RWPE1 (cell line): ENCODE measurements at places on chromosomes 1 and 21.
A peak's percentile ranks its signal among the peaks of the same experiment; 100 is the strongest.

DNA sequence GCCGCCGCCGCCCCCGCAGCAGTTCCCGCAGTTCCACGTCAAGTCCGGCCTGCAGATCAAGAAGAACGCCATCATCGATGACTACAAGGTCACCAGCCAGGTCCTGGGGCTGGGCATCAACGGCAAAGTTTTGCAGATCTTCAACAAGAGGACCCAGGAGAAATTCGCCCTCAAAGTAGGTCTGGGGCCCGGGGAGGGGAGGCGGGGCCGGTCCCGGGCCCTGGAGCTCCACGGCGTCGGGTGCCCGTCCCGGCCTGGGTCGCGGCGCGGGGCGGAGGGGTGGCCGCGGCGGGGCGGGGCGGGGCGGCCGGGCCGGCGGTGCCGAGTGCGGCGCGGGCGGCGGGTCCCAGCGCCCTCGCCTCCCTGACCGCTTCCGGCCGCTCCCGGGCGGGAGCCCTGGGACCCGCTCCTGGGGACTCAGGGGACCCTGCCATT lies 646 bp downstream of the MAPKAPK2 start:
- DNase-seq = peak; percentile 64

GRCh38 chr1:153527023-153527682 lies 8.6 kb downstream of the S100A6 start:
- peak; percentile 88 for DNase-seq

- DNase-seq = no peak
Measured at GRCh38 chr1:197143276-197143675, 3.2 kb downstream of the ASPM start.

- no peak for DNase-seq
Measured at GRCh38 chr1:101363891-101364318, 127.1 kb downstream of the S1PR1 start.

DNA sequence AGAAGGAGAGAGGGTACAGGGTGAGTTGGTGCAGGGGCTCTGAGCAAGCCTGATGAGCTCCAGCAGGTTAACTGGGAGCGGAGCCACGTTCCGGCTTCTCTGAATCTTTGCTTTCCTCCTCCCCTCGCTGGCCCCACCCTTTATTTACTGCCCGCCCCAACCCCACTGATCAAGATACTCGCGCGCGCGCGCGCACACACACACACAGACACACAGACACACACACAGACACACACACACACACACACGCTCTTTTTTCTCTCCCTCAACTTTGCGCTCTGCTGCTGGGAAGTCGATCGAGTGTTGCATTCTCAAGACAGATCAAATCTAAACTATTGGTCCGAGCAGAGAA lies at the start of gene GRIK1:
TSS of gene GRIK1 (minus strand) at position 73 of the 352 bp plus-strand sequence.
- peak; percentile 11 for DNase-seq

DNA sequence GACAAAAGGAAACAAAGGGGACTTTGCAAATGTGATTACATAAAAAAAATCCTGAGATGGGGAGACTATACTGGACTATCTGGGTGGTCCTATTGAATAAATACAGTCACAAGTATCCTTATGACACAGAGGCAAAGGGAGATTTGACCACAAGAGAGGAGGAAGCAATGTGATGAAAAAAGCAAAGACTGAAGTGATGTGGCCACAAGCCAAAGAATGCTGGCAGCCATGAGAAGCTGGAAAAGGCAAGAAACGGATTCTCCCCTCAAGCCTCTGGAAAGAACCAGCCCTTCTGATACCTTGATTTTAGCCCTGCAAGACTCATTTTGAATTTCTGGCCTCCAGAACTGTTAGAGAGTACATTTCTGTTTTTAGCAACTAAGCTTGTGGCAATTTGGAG lies 36.4 kb downstream of the OLFML2B start:
- no peak for DNase-seq

DNA sequence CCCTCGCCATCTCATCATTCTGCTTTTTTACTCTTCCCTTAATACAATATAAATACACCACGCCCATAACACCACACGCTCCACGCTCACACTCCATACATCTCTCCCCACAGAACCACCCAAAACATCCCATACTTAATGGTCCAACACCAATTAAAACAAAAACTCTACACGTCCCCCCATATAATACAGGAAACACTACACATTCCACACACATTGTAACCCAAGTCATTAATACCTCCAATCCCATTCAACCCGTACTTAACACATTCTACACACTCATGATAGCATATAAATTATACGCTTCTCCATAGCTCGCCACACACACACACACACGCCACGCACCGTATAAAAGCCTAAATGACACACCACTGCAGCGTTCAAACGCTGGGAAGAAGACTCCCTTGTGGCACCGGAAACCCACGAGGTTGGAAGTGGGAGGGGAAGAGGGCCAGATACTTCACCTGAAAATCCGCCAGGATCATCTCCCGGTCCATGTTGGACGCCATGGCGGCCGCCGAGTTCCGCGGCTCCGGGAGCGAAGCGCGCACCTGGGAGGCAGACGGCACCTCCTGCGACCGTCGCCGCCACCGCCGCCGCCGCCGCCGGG lies 659 bp downstream of the FAF1 start:
- peak; percentile 45 for DNase-seq

- DNase-seq = no peak
Measured at GRCh38 chr1:84550826-84551225, 23.4 kb downstream of the CTBS start.

DNA sequence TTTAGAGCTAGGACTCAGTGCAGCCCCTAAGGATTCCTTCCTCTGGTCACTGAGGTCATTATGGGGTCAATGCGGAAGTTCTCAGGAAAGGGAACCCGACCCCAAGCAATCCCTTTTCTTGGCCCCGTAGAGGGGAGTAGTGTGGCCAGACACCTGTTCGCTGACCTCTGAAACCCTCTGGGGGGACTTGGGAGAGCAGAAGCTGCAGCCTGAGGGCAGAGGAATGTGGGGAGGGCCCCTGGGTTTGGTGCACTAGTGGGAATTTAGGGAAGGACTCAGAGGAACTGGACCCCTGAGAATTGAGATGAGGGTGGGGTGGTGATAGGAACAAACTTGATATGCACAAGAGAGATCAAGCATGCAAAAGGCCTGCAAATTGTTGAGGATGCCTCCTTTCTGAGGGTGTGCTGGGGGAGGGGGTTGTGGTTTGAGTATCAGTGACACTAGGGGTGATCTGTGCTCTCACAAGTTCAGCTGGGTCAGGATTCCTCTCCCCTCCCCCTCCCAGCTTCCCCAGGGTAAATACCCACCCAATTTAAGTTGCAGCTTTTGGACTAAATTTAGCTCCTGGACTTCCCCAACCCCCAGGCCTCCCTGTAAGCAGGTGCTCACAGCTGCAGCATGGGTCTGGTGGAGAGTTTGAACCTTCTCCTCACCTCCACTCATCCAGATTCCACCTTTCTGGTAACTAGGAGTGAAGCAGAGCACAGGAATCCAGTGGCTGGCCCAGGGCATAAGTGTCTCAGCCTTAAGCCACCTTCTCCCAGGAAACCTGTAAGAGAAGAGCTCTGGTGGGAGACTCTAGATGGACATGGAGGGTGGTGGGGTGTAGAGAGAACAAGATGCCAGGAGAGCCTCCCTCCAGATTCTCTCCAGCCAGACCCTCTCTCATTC lies 13.5 kb downstream of the ADAMTSL4 start:
- no peak for DNase-seq

DNA sequence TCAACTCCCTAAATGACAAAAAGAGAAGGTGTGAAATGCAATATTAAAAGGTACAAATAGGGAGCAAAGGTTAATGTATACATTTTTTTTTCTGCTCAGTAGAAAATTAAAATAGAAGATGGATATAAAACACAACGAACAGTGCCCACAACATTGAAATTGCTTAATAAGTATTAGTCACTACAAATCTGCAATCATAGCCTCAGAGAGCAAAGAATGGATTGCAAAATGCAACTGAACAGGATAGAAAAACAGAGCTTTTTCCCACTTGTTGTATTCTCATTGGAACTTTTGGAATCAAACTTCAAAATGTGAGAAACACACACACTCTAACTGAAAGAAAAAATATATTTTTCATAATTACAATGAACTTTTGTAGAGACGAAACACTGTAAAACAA lies 552.2 kb upstream of the NCAM2 start:
- DNase-seq = peak; percentile 4

GRCh38 chr1:70973754-70974153 lies 73.9 kb downstream of the PTGER3 start:
- no peak for DNase-seq

GRCh38 chr1:213714645-213715044 lies 273.1 kb upstream of the PROX1 start:
- DNase-seq = no peak
